Stimulated activated CD8-positive, alpha-beta memory T cell treated with anti-CD3 and anti-CD28 coated beads, Interleukin-4, amount 100 ng/mL, for 1 hour (primary cell): ENCODE measurements at places on chromosomes 2 and 18.

DNA sequence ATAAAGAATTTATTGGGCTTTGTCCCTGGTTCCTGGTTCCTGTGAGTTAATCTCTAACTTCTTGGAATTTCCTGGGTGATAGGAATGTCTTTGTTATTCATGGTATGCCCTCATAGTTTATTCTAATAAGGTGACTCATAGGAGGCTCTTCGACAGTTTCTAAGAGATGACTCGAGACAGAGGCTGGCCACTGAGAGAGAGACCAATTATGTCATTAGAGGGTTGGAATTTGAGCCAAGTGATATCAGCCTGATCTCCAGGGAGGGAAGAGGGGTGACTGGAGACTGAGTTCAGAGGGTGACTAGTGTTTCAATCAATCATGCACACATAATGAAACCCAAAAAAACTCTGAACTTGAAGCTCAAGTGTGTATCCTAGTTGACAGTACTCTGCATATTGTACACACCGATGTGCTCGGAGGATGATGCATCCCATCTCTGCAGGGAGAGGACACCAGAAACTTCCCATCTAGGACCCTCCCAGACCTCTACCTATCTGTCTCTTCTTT, 185.7 kb downstream of the MTCL1 start:
- DNase-seq: no peak

GRCh38 chr2:179307616-179308371, 43.2 kb upstream of the SESTD1 start:
- DNase-seq: no peak

DNA sequence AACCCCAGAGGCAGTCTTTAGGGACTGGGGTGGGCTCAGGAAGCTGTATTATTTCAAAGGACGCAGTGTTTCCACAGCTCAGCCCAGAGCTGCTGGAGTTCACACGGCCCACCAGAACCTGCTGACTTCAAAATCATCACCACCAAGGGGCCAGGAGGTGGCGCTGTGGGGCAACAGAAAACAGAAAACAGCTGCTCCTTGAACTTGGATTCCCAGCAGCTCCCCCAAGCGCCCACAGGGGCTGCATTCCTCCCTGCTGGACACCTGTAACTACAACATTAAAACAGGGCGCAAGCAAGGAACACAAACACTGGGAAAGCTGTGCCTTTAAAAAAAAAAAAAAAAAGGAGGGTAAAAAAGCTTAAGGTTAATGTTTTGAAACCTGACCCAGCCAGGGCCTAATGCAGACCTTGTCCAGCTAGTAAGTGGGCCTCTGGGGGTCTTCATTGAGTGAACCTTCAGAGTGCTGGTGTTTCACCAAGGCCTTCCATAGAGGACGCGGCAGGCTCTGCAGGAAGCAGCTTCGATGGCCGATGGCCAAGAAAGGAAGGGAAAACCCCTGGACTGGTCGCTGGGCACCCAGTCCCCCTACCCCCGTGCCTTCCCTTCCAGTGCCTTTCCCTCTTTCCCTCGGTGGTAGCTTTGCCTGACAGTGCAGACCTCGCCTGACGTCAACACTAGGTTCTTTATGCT, 25.9 kb downstream of the MLPH start:
- peak; percentile 46 for DNase-seq

GRCh38 chr2:227745594-227745993, at the start of gene SCYGR8:
SCYGR8 (plus strand) TSS chr2:227745894; CDS start chr2:227745894, 0 bp downstream.
- no peak for DNase-seq

GRCh38 chr2:36919041-36919837, 47.1 kb downstream of the STRN start:
- DNase-seq: no peak

GRCh38 chr18:13096232-13096631, 105.1 kb downstream of the CEP192 start:
- no peak for DNase-seq

DNA sequence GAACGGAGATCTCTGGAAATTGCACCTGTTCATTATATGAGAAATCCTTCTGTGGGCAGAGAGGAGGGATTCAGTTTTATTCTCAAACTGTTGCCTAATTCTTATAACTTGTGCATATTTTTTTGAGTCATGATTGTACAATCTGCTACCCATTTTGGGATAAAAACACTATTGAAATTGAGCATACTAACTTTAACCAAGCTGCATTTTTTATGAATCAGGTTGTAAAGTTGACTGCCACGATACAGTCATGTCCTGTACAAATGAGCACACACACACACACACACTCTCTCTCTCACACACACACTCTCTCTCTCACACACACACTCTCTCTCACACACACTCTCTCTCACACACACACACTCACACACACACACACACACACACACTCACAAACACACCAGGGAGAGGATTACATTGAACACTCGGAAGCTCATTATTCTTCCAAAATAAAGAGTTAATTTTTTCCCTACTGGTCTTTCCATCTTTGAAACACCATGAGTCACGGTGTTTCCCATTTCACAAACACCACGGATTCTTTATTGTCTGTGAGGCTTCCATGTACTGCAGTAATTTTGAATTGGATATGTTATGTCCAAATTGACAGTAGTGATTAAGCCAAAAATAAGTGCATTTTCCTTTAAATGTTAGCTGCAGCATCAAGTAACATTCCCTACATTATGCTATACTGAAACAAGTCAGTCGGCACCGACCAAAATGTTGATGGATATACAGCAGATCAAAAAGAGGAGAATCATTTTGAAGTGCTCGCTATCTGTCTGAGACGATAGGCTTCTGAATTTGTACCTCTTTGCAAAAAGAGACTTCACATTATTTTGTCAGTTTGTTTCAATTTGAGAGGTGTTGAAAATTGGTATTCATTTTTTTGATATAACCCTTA, 216.9 kb downstream of the ARHGAP15 start:
- DNase-seq: no peak

- no peak for DNase-seq
Measured at GRCh38 chr18:56645415-56646016, 5.6 kb upstream of the WDR7 start.

DNA sequence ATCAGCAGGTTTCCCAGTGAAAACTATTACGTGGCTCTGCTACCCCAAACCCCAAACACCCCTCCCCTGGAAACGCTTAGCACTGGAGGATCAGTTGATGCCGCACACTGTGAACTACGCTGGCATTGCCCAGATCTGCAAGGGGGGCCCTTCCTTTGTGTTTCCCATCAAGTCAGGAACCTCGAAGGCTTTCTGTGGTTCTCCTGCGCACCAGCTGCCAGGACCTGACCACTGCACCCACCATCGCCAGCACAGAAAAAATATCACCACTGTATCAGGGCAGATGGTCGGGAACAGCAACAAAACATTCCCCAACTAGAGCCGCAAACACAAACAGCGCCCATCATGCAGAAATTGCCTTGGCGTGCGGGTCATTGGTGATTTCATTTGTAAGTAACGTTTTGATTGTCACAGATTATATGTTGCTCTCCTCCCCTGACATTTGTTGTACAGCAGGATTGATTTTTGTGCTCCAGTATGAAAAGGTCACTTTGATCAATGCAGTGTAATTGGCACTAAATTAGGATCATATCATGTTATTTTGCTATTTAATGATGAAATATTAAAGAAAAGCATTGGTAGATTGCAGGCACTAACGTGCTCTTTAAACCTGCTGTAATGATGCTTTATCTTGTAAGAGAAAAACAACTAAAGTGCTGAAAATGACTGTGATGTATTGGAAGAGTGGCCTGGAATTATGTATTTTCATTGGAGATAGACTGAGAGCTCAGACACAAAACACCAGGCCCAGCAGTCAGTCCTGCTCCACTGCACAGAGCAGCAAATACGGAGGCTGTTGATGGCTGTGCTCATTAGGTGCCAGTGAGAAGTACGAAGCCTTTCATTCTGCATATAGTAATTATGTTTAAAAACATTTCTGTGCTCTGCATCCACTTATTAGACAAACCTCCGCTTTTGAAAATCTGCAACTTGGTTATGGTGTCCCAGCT, 833.2 kb upstream of the SALL3 start:
- no peak for DNase-seq
